ENCODE measurements at places on chromosomes 4 and X.
A peak's percentile ranks its signal among the peaks of the same experiment; 100 is the strongest.

GRCh38 chrX:133543654-133544053, 128.4 kb upstream of the GPC4 start:
- no peak for DNase-seq

- peak; percentile 25 for DNase-seq
These were observed 54.1 kb downstream of the ARHGAP10 start for GRCh38 chr4:147786031-147786430.

DNA sequence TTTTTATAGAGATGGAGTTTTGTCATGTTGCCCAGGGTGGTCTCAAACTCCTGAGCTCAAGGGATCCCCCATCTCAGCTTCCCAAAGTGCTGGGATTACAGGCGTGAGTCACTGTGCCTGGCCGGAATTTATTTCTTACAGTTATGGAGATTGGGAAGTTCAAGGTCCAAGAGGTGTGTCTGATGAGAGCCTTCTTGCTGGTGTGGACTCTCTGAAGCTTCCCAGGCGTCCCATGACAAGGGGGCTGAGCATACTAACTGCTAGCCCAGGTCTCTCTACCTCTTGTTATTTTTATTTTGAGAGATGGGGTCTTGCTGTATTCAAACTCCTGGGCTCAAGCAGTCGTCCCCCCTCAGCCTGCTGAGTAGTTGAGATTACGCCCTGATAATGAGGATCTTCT, 2.9 kb upstream of the NSD2 start:
- no peak for DNase-seq

DNA sequence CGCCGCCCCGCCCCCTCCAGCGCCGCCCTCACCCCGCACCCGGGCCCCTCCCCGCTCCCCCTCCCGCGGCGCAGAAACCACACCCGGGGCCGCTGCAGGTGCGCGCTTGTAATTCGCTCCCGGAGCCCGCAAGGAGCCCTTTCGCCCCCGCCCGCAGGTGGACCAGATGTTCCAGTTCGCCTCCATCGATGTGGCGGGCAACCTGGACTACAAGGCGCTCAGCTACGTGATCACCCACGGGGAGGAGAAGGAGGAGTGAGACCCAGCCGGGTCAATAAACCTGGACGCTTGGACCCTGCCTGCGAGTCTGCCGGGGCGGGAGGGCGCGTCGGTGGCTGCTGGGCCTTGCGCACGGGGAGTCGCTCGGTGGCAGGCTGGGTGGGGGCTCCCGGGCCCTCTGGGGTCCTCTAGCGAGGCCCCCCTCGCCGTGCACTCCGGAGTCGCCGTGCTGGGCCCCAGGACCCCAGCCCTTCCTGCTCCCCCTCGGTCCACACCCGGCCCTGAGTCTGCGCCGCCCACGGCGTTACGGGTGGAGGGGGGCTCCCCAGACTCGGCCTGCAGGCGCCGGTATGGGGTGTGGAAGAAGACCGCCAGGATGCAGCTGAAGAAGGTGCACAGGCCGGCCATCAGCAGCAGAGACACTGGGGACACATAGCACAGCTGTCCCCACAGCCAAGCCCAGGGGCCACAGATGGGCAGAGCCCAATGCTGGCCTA, 7.1 kb downstream of the SLC49A3 start:
- DNase-seq: peak; percentile 60

GRCh38 chr4:10981576-10981975, 297.0 kb upstream of the CLNK start:
- DNase-seq: no peak

GRCh38 chr4:5280828-5281227, 229.5 kb downstream of the STK32B start:
- no peak for DNase-seq

DNA sequence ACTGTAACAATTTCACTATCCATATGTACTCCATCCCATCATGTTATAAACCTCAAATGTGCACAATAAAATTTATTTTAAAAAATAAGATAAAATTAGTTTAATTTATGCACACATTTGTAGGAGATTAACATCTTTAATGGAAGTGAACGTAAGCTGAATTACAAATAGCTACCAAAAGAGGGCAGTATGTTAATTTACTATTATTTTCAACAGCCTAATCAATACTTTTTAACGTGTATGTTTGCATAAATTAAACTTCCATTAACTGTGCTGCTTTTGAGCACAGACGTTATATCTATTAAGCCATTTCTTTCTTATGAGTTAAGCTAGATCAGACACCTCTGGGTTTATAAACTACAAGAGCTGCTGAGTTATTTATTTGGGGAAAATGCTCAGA, 56.5 kb upstream of the PHKA2 start:
- no peak for DNase-seq

DNA sequence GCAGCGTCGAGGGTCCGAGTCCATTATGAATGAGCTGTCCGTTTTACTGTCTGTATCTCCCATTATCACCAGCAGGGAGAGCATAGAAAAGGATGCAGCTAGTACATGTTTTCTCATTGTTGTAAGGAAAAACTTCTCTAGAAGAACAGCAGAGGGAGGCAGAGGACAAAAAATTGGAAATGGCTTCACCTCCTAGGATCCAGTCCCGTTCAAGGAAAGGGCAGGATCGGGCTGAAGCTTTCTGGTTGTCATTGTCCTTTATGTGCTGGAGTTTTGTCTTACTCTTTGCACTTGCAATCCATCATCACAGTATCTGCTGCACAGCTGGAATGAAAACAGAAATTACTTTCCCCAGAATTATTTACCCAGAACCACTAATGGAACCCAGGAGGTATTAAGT, 14.7 kb downstream of the NDP start:
- peak; percentile 5 for DNase-seq

GRCh38 chr4:174714393-174715211, 114.4 kb downstream of the GLRA3 start:
- peak; percentile 24 for DNase-seq

GRCh38 chr4:84317513-84317912, 181.6 kb downstream of the NKX6-1 start:
- no peak for DNase-seq

DNA sequence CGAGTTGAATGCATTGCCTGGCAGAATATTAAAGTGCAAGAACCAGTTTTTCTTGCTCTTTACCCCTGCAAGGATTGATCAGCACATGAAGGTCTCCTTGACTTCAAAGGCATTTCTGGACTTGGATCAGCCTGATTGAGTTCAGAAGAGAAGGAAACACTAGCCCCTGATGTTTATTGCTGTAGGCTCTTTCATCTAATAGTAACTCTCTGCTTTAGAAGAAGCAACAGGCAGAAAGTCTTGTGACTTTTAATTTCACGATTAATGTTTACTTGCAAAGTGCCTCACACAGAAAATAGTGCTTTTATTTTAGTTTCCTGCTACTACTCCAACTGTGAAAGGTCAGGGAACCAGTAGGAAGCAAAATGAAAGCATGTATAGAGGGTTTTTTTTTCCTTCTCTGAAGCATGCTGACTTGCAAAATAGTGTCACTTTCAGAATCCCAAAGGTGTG, 69.1 kb downstream of the PCDH7 start:
- no peak for DNase-seq

DNA sequence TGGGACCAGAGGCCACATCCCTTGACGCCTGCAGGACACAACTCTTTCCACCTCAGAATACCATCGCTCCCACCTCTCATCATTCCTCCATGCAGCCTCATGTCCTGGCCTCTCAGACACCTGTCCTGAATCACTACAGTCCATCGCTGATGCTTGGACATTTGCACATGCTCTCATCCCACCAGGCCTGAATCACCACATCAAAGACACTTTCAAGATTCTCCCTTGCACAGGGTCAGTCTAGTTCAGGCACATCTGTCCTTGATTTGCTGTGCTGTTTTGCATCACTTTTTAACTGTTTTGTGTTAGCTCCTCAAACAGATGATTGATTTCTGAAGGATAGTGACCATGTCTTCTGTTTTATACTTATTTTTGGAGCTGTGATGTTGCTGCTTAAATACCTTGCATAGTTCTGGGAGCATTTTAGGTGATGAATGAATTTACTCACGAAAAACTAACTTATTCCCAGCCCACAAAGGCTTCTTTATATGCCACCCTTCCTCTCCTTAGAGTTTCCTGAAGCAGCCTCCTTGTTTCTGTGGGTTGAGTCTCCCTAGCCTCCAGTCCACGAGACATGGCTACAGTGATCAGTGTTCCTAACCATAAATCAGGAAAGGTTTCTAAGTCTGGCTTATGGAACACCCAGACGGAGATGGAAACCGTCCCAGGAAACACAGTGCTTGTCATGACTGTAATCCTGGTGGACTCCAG, 2.6 kb downstream of the FAM114A1 start:
- no peak for DNase-seq

DNA sequence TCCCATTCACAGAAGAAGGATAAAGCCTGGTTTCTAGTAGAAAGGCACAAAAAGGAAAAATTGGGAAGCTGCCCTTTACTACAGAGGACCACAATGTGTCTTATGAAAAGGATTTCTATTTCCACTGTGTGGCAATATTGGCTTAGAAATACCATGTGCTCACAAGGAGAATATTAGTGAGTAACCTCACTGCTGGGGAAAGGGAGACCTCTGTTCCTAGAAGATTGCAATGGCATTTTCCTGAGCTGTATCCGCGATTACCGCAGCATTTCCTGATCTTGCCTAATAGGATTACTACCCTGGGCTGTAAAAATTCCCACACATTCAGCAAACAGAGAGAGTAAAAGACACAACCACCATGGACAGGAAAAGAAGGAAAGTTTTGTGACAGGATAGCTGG, 308.8 kb upstream of the TECRL start:
- no peak for DNase-seq

DNA sequence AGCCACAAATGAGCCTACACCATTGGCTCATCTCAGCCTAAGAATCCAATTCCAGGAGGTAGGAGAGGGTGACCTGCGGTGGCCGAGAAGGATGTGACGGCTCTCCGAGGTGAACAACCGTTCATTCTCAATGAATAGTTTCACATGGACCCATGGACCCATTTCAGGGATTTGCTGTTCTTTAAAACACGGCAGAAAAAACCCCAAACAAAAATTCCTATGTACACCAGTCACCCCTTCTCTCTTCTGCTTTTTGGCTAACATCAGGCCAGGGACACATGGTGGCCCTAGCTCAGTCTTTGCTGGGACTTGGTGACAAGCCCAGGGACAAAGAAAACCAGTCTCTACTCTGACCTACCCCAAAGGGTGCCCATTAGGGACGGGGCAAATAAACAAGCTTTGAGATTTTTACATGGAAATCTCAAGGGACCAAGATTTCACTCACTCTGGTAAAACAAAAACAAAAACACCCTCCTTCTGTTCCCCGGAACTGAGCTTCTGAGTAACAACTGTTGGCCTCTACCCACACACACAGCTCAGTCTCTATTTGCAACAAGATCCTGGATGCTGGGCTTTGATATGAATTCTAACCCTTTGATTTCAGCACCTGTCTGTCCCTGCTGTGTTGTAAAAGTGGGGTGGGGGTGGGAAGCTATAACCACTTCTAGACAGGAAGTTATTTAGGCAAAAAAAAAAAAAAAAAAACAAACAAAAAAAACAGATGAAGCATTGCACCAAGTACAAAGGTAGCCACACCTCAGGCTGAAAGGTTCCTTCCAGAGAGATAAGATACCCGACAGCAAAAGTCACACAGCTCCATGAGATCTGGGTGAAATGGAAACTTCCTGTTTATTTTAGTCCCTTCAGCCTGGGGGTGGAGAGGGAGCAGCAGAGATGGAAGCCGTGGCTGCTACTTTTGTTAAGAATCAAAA, 49.0 kb downstream of the DDX3X start:
- no peak for DNase-seq
